Hypothalamus (tissue), 51 donors: ENCODE measurements at places on chromosomes 2 and 18.

DNA sequence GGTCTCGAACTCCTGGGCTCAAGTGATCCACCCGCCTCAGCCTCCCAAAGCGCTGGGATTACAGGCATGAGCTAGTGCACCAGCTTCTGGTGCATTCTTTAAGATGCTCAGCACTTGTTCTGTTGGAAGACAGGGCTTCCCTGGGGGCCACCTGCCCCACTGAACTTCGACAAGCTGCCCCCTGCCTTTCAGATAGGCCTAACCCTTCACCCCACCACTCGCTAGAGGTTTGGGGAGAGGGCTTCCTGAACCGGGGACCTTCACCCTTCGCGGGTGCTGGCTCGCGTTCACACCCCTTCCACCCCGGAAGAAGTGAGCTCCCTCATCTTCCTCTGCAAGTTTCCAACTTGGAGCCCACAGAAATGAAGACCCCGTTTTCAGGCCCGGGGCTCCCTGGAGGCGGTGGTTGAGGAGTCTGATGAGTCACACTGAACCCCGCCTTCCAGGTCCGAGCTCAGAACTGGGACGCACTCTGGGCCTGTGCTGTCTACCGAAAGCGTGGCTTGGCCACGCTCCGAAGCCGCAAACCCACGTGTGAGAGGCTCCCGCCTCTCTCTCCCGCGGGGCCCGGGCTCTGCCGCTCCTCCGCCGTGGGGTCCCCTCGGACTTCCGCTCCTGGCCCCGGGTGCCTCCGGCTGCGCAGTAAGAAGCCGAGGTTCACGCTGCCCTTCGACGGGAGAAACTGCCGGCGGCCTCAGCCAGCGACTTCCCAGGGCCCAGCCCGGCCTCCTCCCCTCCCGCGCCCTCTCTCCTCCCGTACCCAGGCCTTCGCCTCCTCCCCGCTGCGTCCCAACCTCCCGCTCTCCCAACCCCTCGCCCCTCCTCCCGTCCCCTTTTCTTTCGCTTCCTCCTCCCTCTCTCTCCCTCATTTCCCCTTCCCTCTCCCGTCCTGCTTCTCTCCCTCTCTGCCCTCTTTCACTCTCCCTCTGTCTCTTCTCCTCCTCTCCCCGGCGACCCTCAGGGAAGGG lies 47.5 kb upstream of the SP3 start:
- DNase-seq = no peak

DNA sequence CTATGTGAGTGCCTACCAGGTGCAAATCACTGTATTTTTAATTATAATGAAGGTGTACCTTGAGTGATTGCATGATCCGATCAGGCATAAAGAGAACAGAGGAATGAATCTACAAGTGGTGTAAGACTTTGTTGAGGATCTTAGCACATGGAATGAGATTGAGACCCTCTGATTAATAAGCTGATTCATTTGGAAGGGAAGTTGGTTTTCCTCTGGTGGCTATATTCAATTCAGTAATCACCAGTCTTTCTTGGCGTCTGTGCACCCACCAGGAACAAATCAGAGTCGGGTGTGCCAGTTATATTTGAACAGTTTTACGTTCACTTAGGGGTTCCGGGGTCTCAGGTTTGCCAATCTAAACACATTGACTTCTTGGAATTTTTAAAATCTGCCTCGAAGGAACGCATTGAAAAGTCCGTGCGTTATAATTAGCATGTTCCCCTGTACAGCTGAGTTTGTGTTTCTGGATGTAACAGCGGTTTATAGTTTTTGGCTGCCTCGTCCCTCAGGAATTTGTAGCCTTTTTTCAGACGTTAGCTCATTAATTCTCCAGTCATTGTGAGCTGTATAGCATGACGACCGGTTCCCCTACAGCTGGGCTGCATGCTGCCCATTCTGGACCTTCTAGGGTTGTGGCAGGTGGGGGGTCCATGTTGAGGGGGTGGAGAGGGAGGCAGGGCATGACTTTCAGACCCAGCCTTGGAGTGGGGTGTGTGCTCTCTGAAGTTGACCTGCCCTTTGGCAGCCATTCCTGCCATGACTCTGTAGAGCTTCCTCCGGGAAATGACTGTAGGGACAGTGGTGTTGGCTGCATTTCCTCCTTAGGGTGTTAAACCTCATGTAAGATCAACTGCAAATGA lies 20.3 kb downstream of the MYO1B start:
- no peak for DNase-seq

GRCh38 chr2:233247744-233248143 lies 3.7 kb upstream of the ATG16L1 start:
- no peak for DNase-seq

- no peak for DNase-seq
Observed at GRCh38 chr2:47050762-47051161, 104.3 kb downstream of the STPG4 start.

DNA sequence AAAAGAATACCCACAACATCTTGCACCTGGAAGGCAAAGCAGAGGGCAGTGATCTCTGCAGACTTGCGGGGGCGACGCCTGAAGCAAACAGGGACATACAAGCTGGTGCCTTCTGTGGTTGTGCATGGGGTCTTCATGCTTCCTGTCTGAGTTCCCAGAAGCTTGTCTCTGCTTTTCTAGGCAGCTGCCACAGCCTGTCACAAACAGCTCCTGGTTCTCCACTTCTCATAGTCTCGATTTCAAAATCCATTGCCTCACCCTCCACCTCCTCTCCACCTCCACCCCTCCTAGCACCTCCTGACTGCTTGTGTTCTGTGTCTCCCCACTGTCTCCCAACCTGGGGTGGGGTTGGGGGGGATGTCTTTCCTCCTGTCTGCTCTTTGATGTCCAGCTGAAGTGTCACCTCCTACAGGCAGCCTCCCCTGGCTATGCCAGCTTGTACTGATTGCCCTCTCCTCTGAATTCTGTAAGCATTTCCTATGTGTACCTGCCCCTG lies 1.7 kb upstream of the PROC start:
- DNase-seq = no peak

DNA sequence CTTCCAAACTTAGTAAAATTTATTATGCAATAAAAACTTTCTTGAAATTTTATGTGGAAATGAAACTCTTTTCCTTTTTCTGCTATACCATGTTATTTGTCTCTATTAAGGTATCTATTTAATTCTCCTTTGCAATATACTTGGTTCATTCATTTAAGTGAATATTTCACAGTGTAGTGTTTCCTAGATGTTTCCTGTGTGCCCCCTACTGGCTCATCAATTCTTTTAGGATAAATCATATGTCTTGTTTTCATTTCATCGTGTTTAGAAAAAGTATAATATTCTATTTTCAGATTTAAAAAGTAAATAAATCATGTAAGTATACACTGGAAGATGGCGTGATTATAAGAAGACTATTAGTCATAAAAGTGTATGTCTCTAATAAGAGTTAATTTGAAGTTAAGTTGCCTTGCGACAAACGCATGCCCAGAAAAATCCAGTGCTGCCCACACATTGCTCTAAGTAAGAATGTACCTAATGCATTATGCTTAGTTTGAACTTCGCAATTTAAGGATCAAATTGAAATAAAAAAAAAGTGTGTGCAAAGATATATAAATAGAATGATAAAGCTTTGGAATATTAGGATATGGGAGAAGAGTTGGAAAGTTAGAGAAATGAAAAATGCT lies 525.4 kb downstream of the KCNJ3 start:
- DNase-seq = no peak

DNA sequence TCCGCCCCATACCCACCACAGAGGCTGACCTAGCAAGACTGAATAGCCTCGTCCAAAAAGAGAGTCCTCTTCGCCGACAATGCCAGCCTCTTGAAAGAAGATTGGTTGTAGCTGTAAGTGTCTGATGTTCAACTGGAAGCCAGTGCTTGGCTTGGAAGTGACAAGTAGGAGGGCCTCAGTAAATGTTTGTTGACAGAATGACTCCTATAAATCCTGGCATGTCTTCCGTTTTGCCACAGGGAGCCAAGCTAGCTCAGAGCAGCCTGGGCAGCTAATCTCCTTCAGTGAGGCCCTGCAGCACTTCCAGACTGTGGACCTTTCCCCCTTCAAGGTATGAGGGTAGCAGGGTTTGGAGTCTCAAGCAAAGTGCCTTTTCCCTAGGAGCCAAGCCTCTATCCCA lies 14.9 kb downstream of the ELMOD3 start:
- DNase-seq = no peak

GRCh38 chr2:74103763-74104162 lies 43.9 kb downstream of the BOLA3 start:
- no peak for DNase-seq

DNA sequence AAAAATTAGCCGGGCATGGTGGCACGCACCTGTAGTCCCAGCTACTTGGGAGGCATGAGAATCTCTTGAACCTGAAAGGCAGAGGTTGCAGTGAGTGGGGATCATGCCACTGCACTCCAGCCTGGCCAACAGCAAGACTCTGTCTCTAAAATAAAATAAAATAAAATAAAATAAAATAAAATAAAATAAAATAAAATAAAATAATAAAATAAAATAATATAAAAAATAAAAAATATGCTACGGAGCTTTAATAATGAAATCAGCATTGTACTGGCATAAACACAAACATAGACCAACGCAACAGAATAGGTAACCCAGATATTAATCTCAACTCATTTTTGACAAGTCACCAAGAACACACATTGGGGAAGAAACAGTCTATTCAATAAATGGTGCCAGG lies 973.4 kb upstream of the SOX11 start:
- no peak for DNase-seq

DNA sequence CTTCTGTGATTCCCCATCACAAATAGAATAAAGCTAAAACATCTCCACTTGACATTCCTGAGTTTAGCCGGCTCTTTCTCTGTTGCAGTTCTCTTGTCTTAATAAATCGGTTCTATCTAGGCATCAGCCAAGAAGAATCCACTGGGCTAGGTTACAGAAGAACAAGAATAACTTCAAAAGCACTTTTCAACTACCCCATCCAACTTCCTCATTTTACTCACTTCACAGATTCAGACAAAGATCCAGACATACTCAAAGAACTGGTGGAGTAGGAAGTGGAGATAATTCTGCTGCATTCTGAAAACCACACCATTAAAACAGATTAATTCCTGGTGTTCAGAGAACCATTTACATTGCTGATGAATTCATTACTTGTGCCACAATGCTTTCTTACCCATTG lies 9.6 kb upstream of the ALPK2 start:
- no peak for DNase-seq

DNA sequence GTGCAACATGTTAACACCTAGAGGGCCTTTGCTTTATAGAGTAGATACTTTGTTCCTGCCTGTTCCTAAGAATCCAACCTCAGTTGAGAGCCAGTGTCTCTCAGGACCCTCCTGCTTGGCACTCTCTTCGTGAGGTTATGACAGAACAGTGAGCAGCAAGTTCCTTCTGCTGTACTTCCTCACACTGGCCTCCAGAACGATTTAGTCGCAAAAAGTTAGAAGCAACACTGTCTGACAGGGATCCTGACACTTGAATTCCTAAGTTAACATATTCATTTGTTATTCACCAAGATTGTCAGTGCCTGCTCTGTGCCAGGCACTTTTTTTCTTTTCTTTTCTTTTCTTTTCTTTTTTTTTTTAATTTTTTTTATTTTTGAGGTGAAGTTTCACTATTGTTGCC lies 57.0 kb upstream of the ITM2C start:
- no peak for DNase-seq

DNA sequence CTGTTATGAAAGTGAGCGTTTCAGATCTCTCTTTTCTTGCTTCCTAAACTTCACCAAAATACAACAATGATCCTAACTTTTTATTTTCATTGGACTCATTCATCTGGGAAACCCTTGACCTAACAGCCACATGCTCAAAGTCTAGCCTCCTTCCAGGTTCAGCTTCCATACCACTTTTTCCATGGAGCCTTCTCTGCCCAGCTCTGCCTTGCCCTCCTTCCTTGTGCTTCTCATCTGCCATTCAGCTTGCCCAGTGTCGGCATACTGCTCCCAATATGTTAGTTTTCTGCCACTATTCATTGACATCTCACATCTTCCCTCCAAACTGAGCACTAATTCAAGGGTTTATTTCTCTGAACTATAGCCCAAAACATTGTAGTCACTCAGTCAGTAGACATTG lies 214.7 kb downstream of the RAD51AP2 start:
- DNase-seq = no peak

GRCh38 chr2:30768708-30769480 lies 38.4 kb downstream of the CAPN13 start:
- no peak for DNase-seq

DNA sequence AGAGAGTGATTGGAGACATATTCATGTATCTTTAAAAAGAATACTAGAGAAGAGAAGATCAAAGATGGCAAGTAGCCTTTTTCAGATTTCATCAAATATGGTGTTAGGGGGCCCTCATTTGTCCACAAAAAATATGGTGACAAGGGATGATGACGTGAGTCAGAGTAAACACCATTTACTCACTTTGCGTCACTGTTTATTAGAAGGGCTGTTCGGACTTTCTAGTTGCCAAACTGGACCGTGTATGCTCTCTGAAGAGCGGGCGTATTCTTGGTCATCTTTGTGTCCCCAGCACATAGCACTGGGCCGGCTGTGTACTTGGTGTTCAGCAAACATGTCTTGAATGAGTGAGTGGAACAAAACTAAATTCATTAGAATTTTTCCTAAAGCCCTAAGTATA lies 37.5 kb downstream of the TTC39C start:
- no peak for DNase-seq

DNA sequence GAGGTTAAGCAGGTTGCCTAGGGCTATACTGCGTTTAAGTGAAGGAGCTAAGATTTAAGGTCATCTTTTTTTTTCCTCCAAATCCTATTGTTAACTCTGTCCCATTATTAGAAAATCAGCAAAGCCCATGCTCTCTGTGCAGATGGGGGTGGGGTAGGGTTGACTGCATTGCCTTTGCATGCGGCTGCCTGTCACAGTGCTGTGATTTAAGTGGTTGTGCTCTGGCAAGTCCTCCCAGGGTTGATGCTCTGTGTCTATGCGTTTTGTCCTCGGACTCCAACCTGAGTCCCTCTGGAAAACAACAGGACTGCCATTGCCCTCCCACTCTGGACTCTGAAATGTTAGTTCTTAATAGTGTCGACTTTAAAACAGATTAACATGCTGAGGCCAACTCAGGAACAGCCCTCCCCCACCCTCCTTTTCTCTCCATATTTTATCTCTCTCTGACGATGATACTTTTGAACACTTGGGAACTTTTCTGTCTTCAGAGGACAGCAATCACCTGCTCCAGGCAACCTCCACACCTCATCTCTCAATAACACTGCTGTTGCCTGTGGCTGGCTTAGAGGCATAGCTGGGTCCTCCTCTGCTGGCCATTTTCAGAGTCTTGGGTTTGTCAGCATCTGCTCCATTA lies 5.8 kb downstream of the FHOD3 start:
- DNase-seq = no peak

- DNase-seq = no peak
Observed at GRCh38 chr2:177474998-177475397, 82.4 kb downstream of the AGPS start.

DNA sequence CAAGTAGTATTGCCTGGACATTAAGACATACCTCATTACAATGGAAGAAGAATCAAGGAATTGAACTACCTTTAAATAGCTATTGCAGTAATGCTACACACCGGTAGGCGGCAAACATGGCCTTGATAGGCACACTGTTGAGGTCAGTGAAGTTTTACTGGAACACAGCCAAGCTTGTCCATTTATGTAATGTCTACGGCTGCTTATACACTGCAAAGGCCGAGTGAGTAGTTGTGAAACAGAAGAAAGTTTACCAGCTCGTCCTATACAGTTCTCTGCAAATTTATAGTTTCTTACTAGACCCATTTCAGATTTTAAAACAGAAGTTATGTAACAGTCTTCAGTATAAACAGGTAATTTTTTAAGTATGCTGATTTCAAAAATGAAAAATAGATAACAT lies 38.8 kb downstream of the PPP4R1 start:
- DNase-seq = peak; percentile 5
